ENCODE measurements at places on chromosomes 1 and 21.

DNA sequence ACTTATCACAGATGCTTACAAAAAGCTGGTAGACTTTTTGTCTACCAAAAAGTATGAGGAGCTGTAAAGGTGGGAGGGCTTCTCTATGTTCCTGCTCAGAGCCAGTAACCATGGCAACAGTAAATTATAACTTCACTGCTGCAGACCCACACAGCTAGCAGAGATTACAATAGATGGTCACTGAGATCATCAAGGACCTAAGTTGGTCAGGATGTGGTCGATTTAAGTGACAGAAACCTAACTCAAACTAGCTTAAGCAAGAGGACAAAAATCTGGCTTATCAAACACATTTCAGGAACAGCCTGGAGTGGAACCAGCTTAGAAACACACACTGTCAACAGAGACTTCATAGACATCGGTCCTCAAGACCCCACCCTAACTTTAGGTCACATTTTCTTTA is 113.4 kb upstream of the ATP1A1 start:
- no peak for DNase-seq

- DNase-seq, result no peak
Measured at GRCh38 chr1:178599745-178600144, 86.8 kb downstream of the TEX35 start.

GRCh38 chr1:1441002-1441888 is 5.8 kb downstream of the VWA1 start:
- DNase-seq, result peak; percentile 26

DNA sequence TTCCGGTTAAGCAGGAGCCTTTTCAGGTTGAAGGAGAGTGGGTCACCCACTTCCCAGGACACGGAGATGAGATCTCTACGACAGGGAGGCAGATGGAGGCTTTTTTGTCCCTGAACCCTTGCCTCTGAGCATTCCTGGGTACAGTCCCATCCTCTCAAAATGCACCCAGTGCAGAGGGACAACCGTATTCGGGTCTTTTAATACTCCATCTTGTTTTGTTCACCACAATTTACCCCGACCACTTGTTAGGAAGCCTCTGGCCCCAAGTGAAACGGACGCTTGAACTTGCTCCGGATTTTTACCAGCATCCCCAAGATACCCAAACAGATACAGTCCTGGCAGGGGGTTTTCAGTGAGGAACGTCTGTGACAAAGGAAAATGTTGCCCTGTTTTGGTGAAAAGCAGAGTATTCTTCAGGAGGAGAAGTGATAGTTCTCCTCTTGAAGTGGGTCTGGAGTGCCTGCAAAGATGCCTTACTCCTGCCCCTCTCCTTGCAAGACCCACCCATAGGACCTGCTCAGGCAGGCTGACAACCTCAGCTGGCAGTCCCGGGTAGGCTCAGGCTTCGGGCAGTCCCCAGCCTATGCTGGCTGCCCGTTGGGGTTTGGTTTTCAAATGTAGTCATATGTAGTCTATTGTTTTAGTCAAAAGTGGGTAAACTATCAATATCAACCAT is 669 bp upstream of the ARL8A start:
- DNase-seq, result no peak

DNA sequence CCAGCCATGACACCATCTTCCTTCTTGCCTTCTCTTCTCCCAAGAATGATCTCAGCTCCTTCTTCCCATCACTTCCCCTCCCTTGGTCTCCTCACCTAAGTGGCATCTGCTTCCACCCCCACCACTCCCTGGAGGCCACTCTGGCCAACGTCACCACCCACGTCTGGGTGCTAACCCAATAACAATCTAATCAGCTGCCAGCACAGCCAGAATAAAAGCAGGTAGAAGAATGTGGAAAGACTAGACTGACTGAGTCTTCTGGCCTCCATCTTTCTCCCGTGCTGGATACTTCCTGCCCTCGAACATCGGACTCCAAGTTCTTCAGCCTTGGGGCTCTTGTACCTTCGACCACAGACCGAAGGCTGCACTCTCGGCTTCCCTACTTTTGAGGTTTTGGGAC is 245.3 kb upstream of the CSF3R start:
- DNase-seq, result no peak

- no peak for DNase-seq
Measured at GRCh38 chr1:110348050-110348449, 8.9 kb downstream of the RBM15 start.

DNA sequence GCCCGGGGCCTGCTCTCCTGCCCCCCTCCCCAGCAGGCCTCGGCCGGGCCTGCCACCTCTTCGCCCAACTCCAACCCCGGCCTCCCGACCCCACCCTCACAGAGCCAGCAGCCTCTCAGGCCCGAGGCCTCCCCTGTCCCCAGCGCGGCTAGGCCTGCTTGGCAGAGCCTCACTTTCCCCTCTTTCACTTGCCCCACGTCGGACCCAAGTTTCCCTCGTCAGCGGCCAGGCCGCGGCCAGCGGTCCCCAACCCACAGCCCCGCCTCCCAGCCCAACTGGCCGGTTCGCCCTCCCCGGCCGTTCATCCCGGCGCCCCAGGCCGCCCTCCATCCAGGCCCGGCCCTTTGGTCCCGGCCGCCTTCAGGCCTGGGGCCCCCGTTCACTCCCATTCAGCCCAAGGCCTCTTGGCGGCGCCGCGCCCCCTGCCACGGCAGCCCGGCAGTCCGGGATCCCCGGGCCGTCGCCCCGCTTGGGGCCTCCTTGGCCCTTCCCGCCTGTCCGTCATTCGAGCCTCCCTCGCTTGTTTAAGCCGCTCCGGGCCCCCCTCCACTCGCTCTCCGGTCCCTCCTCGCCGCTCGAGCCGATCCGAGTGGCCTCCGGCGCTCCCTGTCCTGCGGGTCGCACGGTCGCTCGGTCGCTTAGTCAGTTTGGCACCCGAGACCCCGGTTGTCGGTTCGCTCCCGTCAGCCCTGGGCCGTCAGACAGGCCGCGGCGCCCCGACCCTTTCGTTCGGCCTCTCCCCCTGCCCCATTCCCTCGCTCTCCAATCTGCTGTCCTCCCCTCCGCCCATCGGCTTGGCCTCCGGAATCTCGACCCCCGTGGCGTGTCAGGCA is 1.4 kb downstream of the LRRC41 start:
- peak; percentile 10 for DNase-seq

DNA sequence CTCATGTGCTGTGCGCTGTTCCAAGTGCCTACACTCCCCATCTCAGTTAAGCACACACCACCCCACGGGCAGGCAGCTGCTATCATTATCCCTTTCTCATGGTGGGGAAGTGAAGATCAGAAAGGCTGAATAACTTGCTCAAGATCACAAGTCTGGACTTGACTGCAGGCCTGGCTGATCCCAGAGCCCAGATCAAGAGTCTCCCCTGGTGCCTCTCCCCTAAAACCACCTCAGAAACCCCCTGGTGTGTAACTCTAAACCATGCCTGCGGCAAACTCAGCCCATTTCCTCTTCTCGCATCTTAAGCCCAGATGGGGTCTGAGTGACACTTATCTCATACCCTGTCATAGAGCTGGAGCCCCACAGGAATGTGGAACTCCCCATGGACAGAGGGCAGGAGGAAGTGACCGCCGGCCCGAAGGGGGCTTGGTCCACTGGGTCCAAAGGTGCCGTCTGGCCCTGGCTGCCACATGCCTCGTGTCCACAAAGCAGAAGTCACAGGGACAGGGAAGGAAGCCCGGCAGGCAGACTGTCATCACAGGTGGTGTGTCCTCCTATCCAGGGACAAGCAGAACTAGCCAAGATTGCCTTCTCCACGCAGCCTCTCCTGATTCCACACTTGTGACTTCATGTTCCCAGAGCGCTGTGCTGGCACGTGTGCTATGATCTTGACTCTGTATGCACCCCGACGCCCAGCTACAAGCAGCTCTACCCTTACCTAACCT is 92.1 kb downstream of the SYF2 start:
- no peak for DNase-seq

DNA sequence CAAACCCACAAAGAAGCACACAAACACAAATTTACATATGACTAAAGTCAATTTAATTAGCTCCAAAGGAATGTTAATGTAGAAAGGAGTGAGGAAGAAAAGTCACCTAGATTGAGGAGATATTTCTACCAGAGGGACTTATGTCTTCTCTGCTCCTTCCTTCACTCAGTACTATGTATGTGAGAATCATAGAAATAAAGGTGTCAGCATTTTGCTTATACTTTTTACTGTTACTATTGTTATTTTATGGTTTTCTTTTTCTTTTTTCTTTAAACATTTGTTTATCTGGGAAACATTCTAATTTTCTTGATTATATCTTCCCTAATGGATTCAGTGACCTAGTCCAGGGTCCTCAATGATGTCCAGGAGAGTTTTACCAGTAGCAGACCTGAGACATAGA is 511.9 kb upstream of the NCAM2 start:
- DNase-seq, result no peak

GRCh38 chr1:175757381-175758015 is 14.1 kb upstream of the TNR start:
- DNase-seq, result no peak

- DNase-seq, result no peak
Measured at GRCh38 chr1:7541629-7542028, 229.5 kb upstream of the VAMP3 start.

GRCh38 chr1:119204197-119204960 is 63.9 kb upstream of the WARS2 start:
- no peak for DNase-seq

GRCh38 chr1:59484096-59484495 is 187.2 kb downstream of the FGGY start:
- DNase-seq, result no peak

DNA sequence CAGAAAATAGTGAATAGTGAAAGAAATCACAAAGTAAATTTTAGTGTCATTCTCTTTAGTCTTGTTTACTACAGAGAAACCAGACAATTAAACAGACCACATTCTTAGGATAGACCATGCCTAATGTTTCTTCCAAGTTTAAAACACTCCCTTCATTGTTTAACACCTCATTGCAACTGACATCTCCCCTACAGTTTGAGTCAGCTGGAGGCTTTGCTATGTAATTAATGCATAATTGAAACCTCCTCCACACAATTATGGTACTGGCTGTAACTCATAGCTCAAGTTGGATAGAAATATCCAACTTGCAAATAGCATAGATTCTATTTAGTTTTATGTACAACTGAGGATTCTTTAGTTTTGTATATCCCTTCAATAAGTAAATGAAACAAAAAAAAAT is 35.2 kb upstream of the B3GALT2 start:
- no peak for DNase-seq

DNA sequence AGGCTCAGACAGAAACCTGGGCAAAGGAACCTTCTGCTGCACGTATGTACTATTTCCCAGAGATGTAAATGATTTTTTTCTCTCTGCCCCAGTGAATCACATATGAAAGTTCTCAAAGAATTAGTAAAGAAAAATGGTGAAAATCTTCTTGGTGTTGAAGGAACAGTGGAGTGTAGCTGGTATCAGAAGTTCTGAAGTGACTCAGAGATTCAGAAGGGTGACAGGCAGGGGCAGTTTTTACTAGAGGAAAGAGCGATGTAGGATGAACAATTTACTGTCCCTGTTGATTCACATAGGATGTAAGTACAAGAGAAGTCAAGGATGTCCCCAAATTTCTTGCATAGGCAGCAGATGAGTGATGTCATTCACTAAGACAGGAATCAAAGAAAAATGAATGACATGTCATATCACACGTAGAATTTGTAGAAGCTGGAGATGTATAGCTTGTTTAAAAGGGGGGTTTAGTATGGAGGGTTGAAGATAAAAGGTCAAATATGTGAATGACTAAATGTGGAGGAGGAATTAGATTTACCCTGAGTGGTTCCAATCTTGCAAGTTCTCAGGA is 26.4 kb downstream of the WLS start:
- DNase-seq, result no peak

DNA sequence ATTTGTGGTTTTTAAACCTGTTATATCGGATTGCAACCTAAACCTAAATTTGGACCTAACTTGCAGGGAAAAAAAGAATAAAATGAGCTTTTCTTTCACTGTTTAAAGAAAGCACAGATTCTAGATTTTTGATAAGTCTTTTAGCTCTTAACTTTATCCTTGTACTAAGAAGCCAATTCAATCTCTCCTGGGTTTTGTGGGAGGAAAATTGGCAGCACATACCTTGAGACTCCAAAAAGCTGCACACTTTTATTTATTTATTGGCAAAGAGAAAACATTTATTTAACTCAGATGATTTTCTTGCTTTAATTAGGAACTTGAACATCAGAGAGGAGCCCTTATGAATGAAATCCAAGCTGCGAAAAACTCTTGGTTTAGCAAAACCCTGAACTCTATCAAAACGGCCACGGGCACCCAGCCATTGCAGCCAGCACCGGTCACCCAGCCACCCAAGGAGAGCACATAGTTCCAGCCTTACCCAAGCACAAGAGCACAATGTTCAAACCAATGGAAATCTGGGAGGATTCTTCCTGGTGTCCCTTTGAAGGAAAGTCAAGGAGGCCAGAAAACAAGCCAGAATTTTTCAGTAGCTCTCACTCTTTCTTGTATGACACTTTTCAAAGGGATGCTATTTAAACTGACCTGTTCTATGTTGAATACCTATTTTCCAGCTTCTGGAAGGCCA is 10.1 kb upstream of the CACYBP start:
- DNase-seq, result no peak

DNA sequence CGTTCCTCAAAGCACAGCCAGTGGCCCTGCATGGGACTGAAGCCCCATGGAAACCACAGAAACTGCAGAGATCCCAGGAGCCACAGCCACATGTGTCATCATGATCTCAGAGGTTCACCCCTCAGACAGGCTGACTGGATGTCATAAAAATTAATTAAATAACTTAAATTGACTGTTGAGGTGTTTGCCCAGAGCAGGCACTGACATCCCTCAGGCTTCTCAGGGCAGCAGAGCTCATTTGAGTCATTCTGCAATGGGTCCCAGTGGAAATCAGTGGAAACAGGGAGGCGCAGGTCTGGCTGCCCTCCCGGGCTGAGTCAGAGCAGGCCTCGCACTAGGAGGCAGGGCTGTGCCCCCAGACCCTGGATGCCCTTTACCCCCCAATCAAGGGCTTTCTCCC is 135.1 kb downstream of the CDC7 start:
- no peak for DNase-seq

DNA sequence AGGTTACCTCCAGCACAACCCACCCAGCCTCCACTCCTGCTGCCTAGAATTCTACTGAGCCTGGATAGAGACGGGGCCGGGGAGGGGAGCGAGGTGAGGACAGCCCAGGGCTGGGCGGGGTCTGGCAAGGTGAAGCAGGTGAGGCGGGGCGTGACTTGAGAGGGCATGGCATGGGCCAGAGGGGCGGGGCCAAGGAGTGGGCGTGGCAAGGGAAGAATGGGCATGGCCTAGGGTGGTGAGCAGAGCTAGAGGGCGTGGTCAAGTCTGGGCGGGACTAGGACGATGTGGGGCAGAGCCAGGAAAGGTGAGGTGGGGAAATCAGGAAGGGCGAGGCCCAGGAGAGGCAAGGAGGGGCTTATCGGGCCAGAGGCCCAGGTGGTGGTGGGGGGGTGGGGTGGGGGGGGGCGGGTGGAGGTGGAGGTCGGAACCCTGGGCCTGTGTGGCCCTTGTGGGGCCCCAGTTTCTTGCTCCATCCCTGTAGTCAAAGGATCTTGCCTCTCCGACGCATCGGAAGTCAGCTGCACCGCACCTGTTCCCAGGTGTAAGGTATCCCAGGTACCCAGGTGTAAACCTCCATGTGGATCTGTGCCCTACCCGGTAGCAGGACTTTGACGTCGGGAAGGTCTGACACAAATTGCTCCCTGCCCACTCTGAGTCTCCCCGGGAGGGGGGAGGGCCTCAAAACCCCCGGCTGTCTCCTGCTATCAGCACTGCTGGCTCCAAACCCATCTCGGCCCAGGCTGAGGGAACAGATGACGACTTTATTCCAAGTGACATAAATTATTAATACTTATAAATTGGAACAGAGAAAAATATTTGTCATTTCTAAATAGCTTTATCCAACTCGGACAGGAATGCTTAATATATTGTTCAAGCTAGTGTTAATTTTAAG is 32.9 kb upstream of the UTS2 start:
- no peak for DNase-seq

All from stimulated activated CD8-positive, alpha-beta memory T cell treated with anti-CD3 and anti-CD28 coated beads, Interleukin-4, amount 100 ng/mL, for 1 hour (primary cell).